ENCODE measurements at places on chromosomes 4 and X.

DNA sequence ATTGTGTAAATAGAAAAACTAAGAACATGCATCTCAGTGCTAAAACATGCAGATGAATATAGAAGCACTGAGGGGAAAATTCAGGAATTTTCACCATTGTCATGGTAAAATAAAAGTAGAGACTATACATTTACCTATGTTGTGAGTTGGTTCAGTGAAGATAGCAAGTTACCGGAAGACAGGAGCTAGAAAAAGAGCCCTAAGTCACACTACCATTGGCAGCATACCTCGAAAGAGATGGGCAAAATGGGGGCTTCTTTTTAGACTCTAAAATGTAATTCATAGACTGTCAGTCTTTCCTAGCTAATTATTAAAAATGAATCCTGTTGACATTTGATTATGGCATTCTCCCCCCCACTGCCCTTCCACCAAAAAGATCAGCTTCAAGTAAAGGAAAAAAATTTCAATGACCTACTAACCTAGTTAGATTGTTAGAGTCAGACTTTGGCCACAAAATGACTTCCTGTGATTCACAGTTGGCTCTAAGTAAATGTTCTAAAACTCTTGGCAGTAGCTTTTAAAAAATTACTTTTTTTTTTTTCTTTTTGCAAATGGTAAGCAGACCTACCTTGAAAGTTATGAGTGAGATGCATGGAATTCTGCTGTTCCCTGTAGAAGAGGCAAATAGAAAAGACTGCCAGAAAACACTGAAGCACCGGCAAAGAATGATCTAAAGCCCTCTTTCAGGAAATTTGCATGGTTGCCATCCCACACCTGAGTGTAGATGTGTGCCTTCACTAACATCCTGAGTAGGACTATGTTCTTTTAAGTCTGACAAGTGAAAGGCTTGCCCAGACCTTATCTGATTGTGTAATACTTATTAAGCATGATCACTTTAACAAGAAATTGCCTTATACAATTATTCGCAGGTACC, 26.4 kb upstream of the ARSJ start:
- DNase-seq: no peak
- H3K4me3 ChIP-seq: no peak overlapping the region
- no peaks in the 10 kb centered on the region for H3K27me3 ChIP-seq
- peaks cover 19% of the 10 kb centered on the region for H3K4me1 ChIP-seq

DNA sequence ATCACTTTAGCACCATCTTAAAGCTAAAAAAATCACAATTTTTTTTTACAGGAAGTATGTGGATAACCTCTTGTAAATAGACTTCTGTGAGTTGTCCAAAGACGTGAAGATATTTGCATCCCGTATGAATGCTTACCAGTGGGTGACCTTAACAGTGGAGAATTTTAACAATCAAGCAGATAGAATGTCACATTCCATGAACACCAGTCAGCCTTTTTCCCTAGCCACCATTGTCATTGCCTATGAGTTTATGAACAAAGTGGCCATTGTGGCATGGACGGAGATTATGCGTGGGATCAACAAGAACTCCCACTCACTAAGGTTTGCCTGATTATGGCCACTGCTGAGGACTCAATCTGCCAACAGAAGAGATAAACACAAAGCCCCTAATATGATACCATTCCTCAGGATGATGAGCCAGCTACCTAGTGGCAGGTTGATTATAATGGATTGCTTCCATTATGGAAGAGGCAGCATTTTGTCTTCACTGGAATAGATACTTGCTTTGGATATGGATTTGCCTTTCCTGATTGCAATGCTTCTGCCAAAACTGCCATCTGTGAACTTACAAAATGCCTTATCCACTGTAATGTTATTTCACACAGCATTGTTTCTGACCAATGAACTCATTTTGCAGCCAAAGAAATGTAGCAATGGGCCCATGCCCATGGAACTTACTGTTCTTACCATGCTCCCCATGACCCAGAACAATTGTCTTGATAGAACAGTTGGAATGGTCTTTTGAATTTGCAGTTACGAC, 830.9 kb upstream of the NDST4 start:
- no peak for DNase-seq
- no peaks in the 10 kb centered on the region for H3K27me3 ChIP-seq
- H3K4me1 ChIP-seq: no peaks in the 10 kb centered on the region

DNA sequence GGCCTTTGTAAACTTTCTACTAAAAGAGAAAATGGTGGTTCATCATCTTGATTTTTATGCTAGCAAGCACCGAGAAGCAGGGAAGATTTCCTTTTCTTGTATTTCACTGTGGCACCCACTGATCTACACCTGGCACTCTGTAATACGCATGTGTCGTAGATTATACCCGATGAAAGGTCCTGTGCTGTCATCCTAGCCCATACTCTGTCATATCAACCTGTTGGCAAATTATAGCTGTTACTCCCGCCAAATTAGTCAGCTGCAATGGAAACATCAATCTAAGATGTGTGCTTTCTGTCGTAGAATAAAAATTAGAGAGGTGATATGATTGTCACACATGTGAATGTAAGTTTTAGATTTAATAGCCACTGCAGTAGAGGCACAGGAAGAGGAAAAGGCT, 263.4 kb upstream of the PITX2 start:
- no peaks in the 10 kb centered on the region for H3K36me3 ChIP-seq
- H3K4me3 ChIP-seq: no peak overlapping the region
- DNase-seq: no peak
- H3K27ac ChIP-seq: no peak overlapping the region
- H3K4me1 ChIP-seq: no peaks in the 10 kb centered on the region

DNA sequence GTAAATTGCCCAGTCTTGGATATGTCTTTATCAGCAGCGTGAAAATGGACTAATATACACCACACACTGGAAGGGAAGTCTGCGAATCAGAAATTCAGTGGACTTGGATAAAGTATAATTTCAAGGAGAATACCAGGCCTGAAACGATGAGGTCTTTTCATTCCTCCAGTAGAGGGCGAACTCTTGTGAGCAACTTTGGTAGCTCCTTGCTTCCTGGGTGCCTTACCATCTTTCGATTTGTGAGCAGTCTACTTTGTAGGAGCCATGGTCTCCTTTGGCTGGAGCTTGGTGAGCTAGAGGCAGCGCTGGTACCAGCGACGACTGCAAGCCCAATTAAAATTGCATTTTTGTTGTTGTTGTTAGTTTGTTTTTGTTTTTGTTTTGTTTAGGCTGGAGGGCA, 791.9 kb downstream of the FAT4 start:
- no peaks in the 10 kb centered on the region for H3K4me1 ChIP-seq
- no peak for DNase-seq
- no peaks in the 10 kb centered on the region for H3K27me3 ChIP-seq
- no peaks in the 10 kb centered on the region for H3K36me3 ChIP-seq

GRCh38 chr4:48369248-48369647, 27.9 kb downstream of the SLAIN2 start:
- H3K4me3 ChIP-seq: no peak overlapping the region
- no peaks in the 10 kb centered on the region for H3K36me3 ChIP-seq
- no peak for DNase-seq
- H3K4me1 ChIP-seq: peaks cover 3% of the 10 kb centered on the region
- no peaks in the 10 kb centered on the region for H3K27me3 ChIP-seq

GRCh38 chrX:51847463-51847862, 46.0 kb upstream of the MAGED1 start:
- no peaks in the 10 kb centered on the region for H3K4me1 ChIP-seq
- H3K27me3 ChIP-seq: no peaks in the 10 kb centered on the region
- no peak overlapping the region for H3K4me3 ChIP-seq
- no peaks in the 10 kb centered on the region for H3K36me3 ChIP-seq

GRCh38 chrX:129980540-129981199, 1.8 kb upstream of the BCORL1 start:
- no peak overlapping the region for H3K4me3 ChIP-seq
- H3K27ac ChIP-seq: no peak overlapping the region
- no peaks in the 10 kb centered on the region for H3K36me3 ChIP-seq
- peak; percentile 73 for DNase-seq
- peaks cover 4% of the 10 kb centered on the region for H3K4me1 ChIP-seq
- H3K27me3 ChIP-seq: no peaks in the 10 kb centered on the region

DNA sequence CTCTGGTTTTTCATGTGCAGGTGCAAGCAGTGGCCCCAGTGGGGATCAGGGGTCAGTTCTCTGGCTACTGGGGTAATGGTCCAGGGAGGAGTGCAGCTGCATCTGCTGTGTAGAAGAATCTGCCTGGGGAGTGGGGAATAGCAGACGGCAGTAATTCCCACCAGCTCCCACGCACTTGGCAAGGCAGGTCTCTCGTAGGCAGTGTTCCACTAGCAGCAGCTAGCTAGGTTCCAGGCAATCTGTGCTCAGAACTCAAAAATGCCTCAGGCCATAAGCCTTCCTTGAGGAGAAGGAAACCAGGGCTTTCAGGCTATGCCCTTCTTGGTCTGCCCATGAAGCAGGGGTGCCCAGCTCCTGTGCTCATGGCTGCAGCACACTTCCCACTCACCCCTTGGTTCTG, 38.8 kb downstream of the DCLK2 start:
- no peaks in the 10 kb centered on the region for H3K27me3 ChIP-seq
- no peak overlapping the region for H3K27ac ChIP-seq
- no peak overlapping the region for H3K4me3 ChIP-seq
- DNase-seq: no peak
- peaks cover 13% of the 10 kb centered on the region for H3K4me1 ChIP-seq
- no peaks in the 10 kb centered on the region for H3K36me3 ChIP-seq

GRCh38 chrX:132443196-132444135, 45.4 kb downstream of the MBNL3 start:
- H3K36me3 ChIP-seq: no peaks in the 10 kb centered on the region
- H3K27ac ChIP-seq: no peak overlapping the region
- H3K27me3 ChIP-seq: no peaks in the 10 kb centered on the region
- no peak overlapping the region for H3K4me3 ChIP-seq
- no peak for DNase-seq

GRCh38 chrX:109294097-109294814, 187.6 kb downstream of the GUCY2F start:
- H3K27me3 ChIP-seq: no peaks in the 10 kb centered on the region
- H3K4me1 ChIP-seq: no peaks in the 10 kb centered on the region
- H3K4me3 ChIP-seq: no peak overlapping the region
- H3K27ac ChIP-seq: no peak overlapping the region
- H3K36me3 ChIP-seq: no peaks in the 10 kb centered on the region

DNA sequence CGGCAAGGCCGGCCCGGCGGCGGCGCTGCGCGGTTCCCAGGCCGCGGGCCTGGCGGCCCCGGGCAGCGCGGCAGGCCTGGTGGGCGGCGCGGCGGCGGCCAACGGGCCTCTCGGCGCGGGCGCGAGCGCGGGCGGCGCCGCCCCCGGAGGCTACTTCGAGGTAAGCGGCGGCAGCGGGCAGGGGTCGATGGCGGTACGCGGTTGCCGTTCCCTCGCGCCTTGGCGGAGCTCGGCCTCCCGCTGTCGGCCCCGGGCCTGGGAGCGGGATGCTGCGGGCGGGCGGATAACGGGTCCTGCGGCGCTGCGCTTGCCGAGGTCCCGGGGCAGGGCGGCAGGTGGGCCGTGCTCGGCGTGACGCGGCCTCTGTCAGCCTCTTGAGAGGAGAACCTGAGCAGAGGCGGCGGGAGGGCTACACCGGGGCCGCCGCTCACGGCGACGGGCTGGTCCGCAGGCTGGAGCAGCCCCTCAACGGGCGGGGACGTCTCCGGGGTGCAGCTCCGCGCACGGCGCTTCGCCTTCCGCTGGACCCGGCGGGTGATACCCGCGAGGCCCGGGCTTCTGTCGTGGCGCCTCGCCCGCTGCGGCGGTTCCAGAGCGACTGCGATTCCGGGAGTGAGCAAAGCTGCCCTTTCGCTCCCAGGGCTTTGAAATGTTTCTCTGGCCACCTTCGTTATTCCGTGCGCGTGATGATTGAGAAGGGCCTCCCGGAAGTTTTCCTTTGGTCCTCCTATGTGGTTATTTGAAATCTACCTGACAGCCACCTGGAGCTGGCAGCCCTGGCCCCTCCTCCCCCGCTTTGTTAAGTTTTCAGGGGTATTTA, 774 bp downstream of the FAM193A start:
- H3K4me3 ChIP-seq: peak overlapping the region; percentile 93
- H3K4me1 ChIP-seq: peaks cover 33% of the 10 kb centered on the region
- peak; percentile 50 for DNase-seq
- peak overlapping the region; percentile 98 for H3K27ac ChIP-seq
- no peaks in the 10 kb centered on the region for H3K36me3 ChIP-seq

DNA sequence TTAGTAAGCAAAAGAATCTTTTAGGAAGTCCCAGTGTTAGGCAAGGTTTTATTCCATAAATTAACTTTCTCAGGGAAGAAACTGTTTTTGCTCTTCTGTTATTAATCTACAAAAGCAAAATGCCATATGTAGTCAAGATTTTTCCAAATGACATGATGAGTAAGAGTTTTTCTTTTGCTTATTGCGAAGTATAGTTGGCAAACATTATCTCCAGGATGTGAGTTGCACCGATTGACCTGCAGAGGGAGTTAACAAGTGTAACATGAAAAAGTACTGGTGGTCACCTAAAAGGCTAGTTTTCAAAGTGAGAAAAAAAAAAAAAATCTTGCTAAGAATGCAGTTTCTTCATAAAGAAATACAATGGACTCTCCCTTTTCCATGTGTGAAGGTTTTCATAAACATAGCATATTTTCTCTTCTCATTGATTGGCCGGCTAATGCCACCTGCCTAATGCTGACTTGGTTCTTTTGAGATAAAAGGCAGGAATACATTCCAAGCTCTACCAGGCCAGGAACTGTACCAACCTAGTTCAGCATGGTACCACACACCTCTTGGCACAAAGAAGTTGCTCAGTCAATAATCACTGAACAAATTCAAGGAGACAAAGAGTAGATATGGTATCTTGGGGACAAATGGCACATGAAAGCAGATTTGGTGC, 100.2 kb downstream of the LNX1 start:
- peak; percentile 30 for DNase-seq
- H3K36me3 ChIP-seq: no peaks in the 10 kb centered on the region
- H3K4me1 ChIP-seq: no peaks in the 10 kb centered on the region
- peak overlapping the region; percentile 46 for H3K27ac ChIP-seq
- H3K4me3 ChIP-seq: no peak overlapping the region

DNA sequence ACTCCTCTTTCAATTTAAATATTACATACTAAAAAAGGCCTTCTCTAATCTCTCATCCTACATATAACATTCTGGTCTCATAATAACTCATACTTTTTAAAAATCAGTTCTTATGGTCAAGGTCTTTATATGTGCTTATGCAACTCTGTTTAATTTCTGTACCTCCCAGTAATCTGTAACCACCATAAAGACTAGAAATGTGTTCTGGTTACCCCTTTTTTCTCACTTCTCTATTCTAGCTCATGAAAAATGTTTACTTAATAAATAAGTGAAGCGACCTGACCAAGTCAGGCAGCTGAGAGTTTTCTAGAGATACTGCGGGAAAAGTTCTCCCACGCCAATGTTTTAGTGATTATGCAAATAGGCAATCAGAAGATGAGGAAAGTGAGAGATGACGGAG, 548.8 kb upstream of the FAM241A start:
- no peak for DNase-seq
- no peaks in the 10 kb centered on the region for H3K4me1 ChIP-seq
- no peak overlapping the region for H3K4me3 ChIP-seq

DNA sequence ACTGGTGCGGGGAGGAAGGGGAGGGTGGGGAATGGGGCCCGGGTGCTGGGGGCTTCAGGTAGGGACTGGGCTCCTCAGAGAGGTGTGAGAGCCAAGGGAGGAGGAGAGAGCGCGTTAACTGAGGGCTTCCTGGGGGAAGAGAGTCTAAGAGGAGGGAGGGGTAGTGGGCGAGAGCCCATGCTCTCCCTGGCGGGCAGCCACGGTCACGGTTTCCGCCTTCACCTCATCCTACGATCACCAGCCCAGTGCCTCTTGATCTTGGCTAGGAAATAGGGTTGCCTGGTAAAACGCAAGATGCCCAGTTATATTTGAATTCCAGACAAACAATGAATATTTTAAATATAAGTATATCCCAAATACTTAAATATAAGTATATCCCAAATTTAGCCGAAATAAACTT, 60.8 kb upstream of the GRPEL1 start:
- H3K4me3 ChIP-seq: no peak overlapping the region
- no peak overlapping the region for H3K27ac ChIP-seq
- no peaks in the 10 kb centered on the region for H3K4me1 ChIP-seq
- H3K36me3 ChIP-seq: no peaks in the 10 kb centered on the region
- no peaks in the 10 kb centered on the region for H3K27me3 ChIP-seq
- DNase-seq: no peak
